ENCODE measurements at places on chromosomes 5 and 9.

- DNase-seq: no peak
Observed at GRCh38 chr9:27801545-27801944, 228.3 kb upstream of the C9orf72 start.

GRCh38 chr5:119347991-119348390 is 7.8 kb upstream of the TNFAIP8 start:
- DNase-seq: no peak

- no peak for DNase-seq
Observed at GRCh38 chr9:129398961-129399633, 221.0 kb upstream of the IER5L start.

DNA sequence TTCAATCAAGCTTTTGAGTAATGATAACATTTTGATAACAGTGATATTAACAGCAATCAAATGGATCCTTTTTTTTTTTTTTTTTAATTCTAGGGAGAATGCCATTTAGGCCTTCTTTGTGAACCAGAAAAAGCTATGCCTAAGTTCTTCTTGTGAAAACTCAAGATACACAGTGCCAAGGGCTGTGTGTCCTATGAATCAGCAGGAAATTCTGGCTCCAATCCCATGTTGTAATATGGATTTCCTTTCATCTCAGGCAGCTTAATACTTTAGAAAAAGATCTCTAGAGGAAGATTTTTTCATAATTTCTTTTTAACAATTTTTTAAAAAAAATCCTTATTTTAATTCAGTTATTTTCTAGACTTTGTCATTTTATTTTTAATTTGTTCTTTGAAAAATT is 96.1 kb downstream of the NUDT12 start:
- peak; percentile 21 for DNase-seq

DNA sequence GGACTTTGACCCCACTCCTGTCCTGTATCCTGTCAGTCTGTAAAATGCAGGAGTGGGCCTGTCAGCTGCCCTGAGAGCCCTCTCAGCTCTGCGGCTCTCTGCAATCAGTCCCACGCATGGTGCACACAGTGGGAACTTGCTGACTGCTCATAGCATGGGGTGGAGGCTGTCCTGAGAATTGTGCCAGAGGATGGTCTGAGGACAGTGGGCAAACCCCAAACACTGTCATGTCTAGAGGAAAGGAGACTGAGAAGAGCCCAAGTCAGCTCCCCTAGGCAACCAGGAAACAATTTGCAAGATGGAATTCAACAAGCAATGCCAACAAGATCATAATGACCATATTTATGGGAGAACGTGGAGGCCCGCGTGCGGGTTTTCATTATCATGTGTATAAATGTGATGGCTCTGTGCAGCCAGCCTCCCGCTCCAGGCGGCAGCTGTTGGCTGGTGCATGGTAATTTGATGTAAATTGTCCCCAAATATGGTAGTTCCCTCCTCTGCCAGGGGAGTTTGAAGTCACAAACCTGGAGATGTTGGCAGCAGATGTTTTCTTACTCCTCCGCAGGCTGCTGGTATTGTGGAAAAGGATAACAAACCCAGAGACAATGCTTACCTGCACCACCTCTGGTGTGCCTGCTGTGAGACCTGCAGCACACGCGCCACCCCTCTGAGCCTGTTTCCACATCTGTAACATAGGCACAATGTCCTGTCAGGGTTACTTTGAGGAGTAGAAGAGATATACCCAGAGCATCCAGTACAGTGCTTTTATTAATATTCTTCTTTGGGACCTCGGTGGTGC is 39.8 kb upstream of the ALDH1B1 start:
- no peak for DNase-seq

GRCh38 chr9:82404881-82405280 is 416.3 kb downstream of the SPATA31D1 start:
- DNase-seq: no peak

DNA sequence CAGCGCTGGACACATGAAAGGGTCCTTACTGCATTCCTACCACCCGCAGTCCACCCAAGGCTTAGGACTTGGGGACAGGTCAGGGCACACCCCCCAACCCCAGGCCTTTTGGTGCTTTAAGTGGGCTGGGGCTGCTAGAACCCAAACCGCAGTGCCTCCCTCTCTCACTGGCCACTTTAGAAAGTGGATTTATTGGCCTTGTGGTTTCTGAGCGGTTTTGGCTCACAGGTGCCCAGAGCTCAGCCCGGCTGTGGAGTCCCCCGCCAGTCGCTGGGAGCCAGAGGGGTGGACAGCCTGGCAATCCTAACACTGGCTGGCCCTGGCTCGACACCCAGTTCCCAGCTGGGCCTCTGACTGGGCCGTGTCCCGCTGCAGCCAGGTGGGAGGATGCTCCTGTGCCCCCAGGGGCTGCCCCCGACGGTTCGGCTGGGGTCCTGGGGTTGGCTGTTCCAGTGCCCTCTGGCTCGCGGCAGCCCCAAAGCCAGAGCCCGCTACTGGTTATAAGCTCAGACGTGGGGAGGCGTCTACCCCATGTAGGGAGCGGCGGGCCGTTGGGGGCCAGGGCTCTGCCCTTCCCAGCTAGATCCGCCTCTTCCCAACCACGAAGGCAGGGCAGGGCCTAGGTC is 65.2 kb upstream of the RNU6ATAC start:
- no peak for DNase-seq

- DNase-seq: no peak
Observed at GRCh38 chr9:126877418-126877817, 17.0 kb downstream of the ZBTB34 start.

- DNase-seq: peak; percentile 58
Observed at GRCh38 chr9:33250458-33250995, 10.6 kb downstream of the SPINK4 start.

DNA sequence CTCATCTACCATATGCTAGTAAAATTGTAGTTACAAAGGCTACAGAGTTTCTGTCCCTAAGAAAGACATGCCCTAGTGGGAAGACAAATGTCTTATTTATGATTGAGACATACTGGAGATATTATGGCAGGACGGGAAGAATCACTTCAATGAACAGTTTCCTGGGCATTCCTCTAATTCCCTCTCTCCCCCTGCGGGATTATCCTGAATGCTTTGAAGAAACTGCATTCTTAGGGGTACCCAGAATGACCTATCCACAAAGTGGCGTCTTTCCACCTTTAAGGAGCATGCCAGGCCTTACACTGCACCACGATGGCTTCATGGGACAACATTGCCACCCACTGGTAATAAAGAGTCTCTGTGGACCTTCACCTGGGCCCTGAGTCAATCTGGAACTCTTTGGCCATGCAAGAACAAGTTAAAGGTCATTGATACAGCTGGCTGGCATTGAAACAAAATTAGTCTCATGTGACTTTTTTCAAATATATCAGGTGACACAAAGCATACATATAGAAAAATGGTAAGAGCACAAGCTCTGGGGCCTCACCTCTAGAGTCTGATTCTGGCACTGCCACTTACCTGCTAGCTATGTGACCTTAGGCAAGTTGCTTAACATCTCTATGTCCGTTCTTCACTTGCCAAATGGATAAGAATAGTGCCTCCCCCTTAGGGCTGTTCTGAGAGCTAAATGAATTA is 32.0 kb downstream of the ANKRD55 start:
- peak; percentile 58 for DNase-seq

DNA sequence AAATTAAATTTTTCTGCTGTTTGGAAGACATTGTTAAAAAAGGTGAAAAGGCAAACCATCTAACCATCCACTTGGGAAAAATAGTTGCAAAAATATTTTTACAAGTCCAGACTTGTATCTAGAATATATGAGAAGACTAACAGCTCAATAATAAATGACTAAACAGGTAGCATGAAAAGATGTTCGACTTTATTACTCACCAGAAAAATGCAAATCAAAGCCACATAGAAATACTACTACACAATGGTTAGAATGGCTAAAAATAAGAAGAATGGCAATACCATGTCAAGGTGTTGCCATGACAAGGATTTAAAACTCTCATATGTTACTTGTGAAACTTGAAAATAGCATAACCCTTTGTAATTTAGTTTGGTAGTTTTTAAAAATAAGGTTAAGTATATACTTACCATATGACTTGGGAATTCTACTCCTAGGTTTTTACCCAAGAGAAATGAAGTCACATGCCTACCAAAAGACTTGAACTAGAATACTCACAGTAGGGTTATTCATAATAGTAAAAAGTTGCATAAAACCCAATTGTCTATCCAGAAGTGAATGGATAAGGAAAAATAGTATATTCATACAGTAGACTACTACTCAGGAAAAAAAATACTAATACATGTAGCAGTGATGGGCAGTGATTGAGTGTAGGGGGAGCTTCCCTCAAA is 93.8 kb downstream of the VPS13A start:
- DNase-seq: peak; percentile 76

DNA sequence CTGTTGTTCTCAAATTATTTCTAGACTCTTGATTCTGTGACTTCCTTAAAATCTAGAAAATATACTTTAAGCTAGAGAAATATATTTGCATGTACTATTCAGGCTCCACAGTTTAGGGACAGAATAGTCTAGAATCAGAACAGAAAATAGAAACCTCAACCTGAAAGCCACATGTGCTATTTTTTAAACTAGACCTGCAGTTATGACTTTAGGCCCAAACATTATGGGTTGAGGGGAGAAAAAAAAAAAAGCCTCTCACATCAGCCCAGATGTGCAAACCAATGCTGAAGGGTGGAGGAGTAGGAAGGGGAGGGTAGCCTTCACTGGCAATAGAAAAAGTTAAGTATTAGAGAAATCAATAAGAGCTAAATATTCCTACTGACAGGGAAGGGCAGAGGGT is 35.7 kb downstream of the ELL2 start:
- DNase-seq: no peak

DNA sequence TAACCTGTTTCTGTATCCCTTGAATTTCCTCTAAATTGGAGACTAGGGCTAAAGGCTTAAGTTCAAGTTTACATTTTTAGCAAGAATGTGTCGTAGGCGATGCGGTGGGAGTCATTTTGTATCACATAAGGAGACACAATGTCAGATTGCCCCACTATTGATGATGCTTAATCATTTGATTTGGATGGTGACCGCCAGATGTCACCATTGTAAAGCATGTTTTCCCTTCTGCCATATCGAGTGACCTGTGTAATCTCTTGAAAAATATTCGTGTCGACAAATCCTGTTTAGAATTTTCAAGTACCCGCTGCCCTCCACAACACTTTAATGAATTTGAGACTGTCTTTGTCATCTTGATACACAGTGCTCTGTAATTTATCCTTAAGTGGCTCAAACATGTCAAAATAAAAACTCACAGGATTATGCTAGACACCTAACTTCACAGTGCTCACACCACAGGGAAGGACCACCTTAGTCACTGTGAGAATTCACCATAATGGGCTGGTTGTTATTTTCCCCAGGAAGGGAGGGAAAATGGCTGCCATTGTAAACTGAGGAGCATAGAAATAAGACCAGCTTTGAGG is 34.5 kb upstream of the SLC46A2 start:
- DNase-seq: peak; percentile 20

DNA sequence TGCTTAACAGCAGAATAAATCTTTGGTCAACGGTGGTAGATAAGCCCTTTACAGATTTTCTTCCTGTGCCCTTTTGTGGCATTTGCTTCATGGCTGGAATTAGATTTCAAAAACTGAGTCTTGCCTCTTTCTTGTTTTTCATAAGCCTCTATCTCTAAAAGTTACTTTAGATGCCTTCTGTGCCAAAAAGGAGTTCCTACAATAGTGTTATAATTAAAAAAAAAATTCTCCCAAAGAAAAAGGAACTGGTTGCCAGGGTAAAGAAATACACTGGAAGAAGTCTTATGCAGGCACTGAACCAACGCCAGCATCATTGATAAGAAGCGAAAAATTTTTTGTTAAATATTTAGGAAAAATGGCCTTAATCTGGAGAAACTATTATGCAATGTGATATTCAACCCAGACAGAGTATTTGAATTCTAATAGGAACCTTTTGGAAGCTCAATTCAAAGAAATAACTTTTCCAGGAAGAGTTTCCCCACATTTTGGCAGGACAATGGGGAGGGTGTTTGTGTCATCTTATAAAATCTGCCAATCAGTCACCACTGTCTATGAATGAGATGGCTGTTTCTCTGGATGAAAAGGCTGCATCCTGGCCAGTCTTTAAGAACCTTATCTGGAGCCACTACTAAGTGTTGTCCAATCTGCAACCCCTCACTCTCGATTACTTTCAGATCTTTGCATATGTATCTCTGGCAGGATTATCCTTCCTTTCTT is 608.1 kb downstream of the PDE4D start:
- no peak for DNase-seq

DNA sequence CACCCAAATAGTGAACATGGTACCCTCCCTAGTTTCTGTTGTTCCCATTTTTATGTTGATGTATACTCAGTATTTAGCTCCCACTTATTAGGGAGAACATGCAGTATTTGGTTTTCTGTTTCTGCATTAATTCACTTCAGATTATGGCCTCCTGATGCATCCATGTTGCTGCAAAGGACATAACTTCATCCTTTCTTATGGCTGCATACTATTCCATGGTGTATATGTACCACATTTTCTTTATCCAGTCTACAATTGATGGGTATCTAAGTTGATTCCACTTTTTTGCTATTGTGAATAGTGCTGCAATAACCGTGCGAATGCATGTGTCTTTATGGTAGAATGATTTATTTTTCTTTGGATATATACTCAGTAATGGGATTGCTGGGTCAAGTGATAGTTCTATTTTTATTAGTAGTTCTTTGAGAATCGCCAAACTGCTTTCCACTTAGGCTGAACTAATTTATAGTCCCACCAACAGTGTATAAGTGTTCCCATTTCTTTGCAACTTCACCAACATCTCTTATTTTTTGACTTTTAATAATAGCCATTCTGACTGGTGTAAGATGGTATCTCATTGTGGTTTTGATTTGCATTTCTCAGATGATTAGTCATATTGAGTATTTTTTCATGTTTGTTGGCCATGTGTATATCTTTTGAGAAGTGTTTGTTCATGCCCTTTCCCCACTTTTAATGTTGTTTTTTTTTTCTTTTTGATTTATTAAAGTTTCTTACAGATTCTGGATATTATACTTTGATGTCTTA is 79.6 kb downstream of the SMIM15 start:
- DNase-seq: peak; percentile 25

- DNase-seq: peak; percentile 41
Observed at GRCh38 chr9:86892576-86892975, 54.7 kb downstream of the GAS1 start.

- no peak for DNase-seq
Observed at GRCh38 chr5:170753311-170753710, 30.2 kb upstream of the GABRP start.

DNA sequence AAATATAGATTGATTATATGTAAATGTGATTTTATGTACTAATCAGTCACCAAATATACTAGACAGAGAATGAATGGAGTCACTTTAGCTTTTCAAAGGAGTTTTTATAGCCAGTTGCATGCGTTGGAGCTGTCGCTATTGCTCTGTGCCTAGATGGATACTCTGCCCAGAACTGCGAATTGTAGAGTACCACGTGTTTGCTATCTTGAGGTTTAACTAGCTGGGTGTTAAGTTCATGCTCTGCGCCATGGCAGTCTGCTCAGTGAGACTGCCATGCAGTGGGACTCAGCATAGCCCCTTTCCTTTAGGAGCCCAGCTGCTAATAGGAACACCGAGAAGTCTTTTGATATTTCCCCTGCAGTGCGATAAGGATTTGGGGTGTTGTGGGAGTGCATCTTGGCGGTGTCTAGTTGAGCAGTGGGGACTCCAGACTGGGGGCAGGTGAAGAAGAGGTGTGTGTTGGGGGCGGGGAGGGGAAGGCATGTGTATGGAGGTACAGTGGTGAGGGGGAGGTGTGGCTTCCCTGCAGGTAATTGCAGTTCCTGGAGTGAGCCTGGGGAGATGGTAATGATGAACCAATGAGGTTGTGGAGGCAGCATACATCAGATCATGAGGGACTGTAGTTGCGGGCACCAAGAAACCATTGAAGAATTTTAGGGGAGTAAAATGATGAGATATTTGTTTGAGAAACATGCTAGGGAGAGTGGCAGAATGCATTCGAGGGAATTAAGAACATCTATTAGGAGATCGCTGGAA is 118.9 kb downstream of the TRIO start:
- DNase-seq: no peak

GRCh38 chr9:38686933-38687332 is 33.0 kb downstream of the FAM240B start:
- no peak for DNase-seq
